ENCODE measurements at places on chromosomes 3 and 15.
A peak's percentile ranks its signal among the peaks of the same experiment; 100 is the strongest.

GRCh38 chr3:127671523-127672428 is 976 bp upstream of the ABTB1 start:
- peak; percentile 17 for DNase-seq

GRCh38 chr3:38004415-38005075 is 14.0 kb downstream of the VILL start:
- peak; percentile 34 for DNase-seq

DNA sequence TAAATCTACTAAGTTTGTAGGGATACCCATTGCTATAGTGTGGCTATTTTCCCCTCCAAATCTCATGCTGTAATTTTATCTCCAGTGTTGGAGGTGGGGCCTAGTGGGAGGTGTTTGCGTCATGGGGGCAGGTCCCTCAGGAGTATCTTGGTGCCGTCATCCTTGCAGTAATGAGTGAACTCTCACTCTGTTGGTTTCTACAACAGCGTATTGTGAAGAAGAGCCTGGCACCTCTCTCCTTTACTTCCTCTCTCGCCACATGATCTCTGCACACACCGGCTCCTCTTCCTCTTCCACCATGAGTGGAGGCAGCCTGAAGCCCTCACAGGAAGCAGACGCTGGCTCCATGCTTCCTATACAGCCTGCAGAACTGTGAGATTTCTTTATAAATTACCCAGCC is 34.0 kb upstream of the TRPM1 start:
- no peak for DNase-seq

- DNase-seq: no peak
Observed at GRCh38 chr3:40229963-40230362, 79.5 kb upstream of the EIF1B start.

GRCh38 chr15:43009206-43009605 is 88.6 kb upstream of the TTBK2 start:
- no peak for DNase-seq

- no peak for DNase-seq
Observed at GRCh38 chr15:66117841-66118240, 135.7 kb downstream of the MEGF11 start.

DNA sequence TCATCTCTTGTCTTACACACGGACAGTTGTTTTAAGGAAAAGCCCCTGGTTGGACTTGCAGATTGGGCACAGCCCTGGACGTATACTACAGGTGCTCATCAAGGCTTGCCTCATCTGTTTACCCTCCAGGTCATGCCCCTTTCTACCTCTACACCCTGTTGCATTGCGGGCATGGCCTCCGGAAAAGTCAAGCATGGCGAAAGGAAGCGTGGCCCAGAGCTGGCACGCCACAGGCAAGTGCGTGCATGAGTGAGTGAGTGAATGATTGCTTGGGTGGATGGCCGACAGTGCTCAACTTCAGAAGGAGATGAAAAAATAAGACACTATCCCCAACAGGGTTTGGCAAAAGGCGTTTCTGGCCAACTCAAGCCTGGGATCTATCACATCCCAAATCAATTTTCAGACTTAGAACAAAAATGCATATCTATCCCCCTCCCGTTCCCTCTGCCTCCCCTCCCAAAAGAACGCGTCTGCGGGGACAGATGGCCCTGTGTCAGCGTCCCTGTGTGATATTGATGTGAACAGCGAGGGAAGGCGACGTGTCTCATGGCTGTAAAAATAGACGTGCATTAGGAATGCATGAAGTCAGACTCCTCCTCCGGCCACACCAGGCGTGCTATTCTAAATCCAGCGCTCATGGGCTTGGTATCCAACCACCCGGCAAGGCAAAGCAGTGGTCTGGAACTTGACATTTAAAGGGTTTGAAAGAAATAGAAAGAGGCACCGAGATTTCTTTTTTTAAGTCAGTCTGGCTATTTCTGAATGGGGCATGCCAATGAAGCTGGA is 96.0 kb downstream of the RPLP1 start:
- DNase-seq: no peak

- no peak for DNase-seq
Observed at GRCh38 chr3:88824666-88825564, 282.5 kb upstream of the EPHA3 start.

GRCh38 chr15:40348474-40348870 is 2.4 kb upstream of the PHGR1 start:
- DNase-seq: no peak
